ENCODE measurements at places on chromosomes 5 and 9.

DNA sequence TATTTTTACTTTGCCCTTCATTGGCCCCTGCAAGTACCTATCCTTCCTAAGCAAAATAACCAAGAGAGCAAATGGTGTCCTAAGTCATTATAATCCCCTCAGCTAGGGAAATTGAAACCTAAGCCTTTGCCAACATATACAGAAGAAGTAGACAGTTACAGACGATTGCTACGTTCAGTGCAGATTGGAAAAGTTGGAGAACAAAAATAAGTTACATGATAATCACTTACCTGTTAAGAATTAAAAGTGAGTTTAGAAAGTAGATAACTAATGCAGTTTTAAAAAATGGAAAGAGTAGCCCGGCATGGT, 244.8 kb downstream of the MPDZ start:
- DNase-seq = no peak

GRCh38 chr9:2628919-2629318, 7.3 kb downstream of the VLDLR start:
- DNase-seq = no peak

DNA sequence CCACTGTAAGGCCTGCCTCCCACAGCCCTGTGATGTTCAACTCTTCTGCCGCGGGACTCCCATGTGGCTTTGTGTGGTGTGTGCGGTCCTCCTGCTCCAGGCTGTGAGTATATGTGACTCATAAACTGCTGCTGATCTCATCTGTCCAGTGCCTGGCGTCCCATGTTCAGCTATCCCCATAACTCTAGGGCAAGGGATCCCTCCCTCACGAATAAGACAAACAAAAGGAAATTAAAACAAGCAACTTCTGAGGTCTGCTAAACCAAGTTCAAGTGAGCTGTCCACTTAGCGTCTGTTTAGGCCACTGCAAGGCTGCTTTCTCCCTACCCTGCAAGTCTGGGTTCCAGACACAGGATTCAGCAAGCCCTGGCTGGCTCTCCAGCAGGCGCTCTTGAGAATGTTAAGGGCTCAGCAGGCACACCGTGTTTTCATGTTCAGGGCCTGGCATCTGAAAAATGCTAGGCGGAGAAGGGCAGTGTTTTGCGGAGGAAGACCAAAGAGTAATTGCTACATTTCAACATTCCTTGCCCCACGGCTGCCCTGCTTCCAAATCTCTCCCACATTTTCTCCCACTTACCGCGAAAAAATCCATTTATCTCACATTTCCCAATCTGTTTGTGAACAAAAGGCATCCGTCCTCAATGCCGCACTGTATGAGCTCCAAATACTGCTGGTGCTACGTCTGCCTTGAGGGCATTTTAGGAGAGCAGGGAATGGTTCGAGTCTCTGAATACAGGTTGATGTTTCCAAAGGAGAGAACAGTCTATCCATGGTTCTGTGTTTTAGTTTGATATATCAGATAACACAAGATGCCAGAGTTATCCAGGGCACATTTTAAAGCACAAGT, 280.2 kb downstream of the SEMA5A start:
- DNase-seq = no peak

- DNase-seq = no peak
These were observed 10.2 kb downstream of the FBXO10 start for GRCh38 chr9:37565661-37566618.

GRCh38 chr5:55694152-55694830, 17.8 kb downstream of the SLC38A9 start:
- peak; percentile 8 for DNase-seq

DNA sequence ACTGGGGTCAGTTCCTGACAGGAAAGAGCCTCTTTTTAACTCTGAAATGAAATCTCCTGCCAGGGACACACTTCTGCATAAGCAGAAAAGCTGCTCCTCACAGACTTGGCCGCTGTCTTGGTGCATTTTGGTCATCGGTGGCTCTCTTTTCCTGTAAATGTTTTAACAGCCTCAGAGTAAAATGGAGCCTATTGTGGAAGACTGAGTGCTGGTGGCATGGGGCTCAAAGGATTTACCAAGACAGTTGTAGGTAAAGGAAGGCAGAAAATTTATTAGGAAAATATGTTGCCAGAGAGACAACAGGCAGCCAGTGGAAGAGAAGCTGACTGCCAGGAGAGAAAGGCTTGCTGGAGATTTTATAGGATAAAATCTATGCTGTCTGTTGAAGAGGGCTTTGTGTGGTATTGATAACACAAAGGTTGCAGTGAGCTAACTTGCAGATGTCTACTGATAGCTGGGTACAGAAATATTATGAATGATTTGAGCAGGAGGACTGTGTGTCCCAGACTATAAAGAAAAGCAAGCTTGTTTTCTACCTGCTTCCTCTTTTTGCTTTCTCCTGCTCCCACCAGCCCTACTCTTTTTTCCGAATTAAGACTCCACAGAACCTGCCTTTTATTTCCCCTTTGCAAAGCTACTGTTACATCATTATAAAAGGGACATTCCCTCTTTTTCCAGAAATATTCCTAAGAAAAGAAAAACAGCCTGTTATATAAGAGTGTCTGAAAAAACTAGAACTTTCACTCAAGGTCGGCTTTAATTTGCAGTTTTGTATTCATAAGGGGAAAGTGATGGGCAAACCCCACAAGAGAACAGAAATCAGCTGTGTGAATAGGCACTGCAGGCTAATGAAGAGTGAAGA, 27.9 kb upstream of the IFNA14 start:
- DNase-seq = no peak

DNA sequence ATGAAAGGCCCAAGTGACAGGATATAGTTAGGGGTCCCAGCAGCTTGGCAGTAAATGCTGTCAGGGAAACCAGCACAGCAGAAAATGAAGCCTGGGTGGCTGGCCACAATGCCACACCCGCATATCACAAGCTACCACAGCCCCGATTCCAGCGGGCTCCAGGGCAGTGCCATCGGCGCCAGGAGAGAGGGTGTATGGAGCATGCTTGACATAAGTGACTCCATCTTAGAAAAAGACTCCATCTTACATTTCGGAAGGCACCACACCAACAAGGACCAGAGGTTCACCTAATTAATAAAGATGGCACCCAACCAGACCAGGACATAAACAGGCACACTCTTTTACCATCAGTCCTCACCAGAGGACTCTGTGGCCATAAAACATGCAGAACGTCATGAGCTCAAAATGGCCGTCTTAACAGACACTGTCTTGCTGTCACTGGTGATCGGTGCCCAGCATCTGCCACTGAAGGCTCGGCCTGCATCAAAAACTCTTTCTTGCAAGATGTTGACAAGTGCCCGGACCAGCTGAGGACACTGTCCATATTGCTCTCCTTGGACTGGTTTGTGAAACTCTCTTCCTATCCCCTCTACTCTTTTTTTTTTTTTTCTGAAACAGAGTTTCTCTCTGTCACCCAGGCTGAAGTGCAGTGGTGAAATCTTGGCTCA, 67.4 kb upstream of the SPIN1 start:
- no peak for DNase-seq

DNA sequence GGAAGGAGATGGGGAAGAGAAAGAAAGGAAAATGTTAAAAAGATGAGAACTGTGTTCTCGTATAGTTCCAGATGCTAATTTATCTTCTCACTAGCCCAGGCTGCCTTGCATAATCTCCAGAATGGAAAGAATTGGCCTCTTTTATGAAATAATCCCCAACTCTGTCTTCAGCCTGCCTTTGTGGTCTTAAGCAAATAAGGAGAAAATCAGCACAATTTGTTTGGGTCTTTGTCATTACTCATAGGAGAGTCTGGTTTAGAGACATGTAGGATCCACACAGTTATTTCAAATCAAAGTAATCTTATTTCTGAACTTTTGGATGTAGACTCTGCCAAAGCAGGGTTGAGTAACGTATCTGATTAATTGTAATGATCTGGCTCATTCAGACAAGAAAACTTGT, 50.7 kb upstream of the CAMK4 start:
- no peak for DNase-seq

GRCh38 chr9:134545543-134546245, 95.9 kb upstream of the COL5A1 start:
- no peak for DNase-seq

GRCh38 chr5:664994-665360, 28.2 kb downstream of the TPPP start:
- DNase-seq = no peak

GRCh38 chr5:158413122-158413680, 554.3 kb upstream of the CLINT1 start:
- DNase-seq = no peak

DNA sequence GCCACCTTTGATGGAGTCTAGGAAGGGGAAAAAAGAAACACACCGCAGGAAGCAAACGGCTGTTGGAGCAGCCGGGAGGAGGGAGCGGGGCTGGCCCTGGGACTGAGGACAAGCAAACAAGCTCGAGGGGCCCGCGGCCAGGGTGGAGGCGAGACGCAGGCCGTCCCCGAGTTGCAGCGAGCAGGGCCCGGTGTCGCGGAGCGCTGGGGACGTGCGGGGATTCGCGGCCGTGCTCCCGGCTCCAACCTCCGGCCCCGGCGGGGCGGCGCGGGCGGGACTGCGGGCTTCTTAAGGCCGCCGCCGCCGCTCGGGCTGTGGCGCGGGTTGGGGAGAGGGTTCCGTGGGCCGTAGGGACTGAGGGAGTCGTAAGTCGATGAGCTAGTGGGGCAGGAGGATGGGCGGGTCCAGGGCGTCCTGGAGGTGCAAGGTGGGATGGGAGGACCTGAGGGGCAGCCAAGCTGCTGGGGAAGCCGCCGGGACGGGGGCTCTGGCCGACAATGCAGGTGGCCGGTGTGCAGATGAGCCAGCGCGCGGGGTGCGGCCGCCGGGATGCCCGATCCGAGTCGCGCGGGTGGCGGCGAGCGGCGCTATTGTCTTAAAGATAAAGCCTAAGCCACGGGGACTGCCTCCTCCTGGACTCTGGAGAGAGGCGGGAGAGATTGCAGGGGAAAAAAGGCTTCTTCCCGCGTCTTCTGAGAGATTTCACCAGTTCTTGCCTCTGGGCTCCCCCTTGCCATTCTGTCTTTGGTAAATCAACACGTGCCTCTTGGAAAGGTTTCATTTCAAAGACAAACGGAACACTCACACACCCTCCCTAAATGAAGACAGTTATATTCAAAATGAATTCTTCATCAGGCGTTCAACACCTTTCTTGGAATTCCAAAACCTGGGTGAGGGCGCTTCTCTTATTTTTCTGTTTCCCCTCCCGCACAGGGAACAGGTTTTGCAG, 1.6 kb upstream of the HAPLN1 start:
- DNase-seq = no peak

DNA sequence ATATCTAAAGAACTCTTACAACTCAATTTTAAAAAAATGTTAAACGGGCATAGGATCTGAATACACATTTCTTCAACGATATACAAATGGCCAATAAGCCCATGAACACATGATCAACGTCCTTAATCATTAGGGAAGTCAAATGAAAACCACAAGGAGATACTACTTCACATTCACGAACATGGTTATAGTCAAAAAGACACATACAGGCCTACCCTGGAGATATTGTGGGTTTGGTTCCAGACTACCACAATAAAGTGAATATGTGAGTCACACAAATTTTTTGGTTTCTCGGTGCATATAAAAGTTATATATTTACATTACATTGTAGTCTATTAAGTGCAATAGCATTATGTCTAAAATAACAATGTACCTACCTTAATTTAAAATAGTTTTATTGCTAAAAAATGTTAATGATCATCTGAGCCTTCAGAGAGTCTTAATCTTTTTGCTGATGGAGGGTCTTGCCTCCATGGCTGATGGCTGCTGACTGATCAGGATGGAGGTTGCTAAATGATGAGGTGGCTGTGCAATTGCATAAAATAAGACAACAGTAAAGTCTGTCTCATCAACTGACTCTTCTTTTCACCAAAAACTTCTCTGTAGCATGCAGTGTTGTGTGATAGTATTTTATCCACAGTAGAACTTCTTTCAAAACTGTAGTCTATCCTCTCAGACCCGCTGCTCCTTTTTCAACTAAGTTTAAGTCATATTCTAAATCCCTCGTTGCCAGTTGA, 15.1 kb downstream of the AK3 start:
- DNase-seq = no peak

DNA sequence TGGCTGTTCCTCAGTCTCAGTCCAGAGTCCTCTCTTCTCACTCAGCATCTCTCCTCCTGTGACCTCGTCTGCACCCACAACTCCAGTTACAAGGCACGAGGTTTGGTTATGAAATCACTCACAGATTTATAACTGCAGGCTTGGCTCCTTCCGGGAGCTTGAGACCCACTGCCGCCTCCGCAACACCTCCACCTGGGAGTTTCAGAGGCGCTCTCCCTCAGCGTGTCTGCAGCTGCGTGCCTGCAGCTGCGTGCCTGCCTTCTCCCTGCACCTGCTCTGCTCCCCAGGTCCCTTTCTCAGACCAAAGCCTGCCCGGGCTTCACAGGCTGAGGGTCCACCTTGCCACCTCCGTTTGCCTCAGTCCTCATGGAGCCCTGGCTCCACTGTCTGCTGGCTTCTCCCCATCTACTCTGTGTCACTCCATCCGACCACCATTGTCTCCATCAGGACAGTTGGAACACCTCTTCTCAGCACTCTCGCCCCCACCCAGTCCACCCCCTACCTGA, 51.5 kb downstream of the HRH2 start:
- no peak for DNase-seq

Data from naive thymus-derived CD8-positive, alpha-beta T cell (primary cell).